ENCODE measurements at places on chromosomes 2 and 18.

GRCh38 chr2:99862566-99862965, 279.8 kb downstream of the AFF3 start:
- no peak for DNase-seq

- no peak for DNase-seq
These were observed 46.9 kb upstream of the TAF1B start for GRCh38 chr2:9796056-9797010.

- DNase-seq: no peak
These were observed 149.5 kb upstream of the DLX2 start for GRCh38 chr2:172252154-172252553.

DNA sequence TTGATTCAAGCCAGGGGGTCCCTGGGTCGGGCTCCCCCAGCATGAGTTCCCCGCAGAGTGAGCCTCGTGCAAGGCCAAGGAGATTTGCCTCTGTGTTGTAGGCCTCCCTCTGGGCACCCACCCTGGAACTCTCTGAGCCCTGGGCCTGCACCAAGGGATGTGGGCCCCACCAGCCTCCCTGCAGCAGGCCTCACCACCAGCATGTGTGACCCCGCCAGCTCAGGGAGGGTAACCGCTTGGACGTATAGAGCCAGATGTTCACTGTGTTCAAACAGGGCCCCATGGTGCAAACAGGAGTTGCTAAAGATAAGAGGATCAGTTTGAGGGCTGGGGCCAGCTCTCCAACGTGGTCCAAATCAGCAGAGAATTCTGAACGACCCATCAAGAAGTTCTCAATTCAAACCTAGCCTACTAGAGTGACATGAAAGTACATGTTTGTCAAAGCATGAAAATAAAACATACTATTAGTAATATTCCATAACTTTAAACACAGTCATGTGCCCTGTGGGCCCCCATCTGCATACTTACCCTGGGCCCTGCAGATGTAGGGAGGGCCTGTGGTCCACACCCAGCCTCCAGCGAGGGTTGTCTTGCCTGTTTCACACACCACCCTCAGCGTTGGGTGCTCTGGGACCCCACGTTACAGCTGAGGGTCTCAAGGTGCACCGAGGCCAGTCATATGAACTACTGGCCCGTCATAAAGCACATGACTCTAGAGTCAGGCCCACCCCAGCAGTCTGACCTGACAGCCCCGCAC, 5.5 kb upstream of the TUBB6 start:
- DNase-seq: no peak

DNA sequence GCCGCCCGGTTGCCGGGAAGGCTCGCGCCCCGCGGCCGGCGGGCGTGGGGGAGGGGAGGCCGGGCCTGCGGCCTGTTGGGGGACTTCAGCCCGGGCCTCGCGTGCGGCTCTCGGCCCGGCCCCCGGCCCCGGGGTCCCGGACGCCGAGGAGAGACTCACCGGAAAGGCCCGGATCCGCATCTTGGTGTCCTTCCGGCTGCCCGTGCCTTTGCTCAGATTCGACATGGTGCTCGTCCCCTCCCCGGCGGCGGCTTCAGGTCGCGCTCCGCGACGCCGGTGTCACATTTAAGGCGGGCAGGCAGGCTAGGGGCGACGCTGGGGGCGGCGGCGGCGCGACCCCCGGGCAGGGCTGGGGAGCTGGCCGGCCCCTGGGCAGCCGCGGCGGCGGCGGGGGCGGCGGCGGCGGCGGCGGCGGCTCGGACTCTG, 365 bp downstream of the CUL3 start:
- peak; percentile 25 for DNase-seq
